ENCODE measurements at places on chromosomes 5 and 9.

GRCh38 chr5:139637438-139638089 is 10.6 kb upstream of the CXXC5 start:
- DNase-seq = no peak

DNA sequence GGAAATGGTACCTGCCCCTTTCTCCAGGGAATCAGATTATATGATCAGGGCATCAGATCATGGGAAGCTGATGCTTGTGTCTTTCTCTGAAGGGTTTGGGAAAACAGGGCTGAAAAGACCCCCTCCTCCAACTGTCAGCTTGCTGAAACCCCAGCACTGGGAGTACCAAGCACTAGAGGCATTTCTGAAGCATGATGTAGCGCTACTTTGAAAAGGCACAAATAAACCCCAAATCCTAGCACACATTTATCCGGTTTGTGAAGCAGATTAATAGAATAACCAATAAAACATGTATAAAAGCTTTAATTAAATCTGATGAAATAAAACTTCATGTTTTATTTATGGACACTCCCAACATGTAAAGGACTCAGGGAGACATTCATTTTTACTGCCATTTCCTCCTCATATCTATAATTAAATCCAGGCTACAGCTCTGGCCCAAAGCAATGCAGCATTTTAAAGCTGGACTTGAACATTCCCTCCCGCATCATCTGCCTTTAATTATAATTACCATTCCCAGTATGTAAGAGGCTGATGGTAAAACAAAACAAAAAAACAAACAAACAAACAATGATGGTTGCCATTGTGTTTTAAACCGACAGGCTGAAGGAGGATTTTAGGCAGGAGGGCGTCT is 298.2 kb upstream of the RFX3 start:
- DNase-seq = no peak

DNA sequence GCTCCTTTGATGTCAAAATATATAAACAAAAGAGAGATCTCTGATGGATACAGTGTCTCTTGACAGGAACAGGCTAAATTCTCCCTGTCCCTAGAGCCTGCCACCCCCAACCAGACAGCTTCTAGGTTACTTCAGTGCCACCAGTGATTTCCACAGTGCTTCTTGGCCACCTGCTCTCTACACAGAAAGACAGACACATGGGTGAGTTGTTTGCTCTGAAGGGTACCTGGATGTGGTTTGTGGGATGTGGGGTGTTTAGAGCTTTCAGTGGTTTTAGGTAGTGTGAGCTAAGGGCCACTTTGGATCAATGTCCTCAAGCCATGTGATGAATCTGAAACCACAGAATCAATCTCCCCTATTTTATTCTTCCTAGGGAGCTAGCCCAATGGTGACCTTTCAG is 125.4 kb downstream of the ANKRD18B start:
- no peak for DNase-seq

GRCh38 chr5:93777620-93778019 is 36.2 kb upstream of the POU5F2 start:
- no peak for DNase-seq

DNA sequence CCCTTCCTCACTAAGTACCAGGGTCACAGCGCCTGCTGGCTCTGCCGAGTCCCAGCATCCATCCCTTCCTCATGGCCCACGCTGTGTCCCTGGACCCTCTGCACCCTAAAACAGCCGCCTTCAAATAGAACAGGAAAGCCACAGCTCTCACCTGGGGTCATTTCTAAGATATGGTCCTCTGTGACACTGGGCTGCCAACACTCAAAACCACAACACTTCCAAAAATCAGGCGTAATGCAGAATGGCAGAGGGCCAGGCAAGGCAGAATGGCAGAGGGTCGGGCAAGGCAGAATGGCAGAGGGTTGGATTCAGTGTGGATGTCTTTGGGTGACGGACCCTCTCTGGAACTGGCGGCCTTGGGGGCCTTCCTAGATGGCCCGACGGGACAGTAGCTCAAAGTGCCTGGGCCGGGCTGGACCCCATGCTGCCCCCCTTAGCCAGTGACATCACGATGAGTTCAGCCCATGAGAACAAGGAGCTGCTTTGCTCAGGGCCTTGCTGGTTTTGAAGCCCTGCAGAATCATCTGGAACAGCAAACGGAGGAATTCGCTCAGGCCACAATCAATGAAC is 35.3 kb downstream of the ZDHHC11B start:
- no peak for DNase-seq
